ENCODE measurements at places on chromosomes 3 and 15.

DNA sequence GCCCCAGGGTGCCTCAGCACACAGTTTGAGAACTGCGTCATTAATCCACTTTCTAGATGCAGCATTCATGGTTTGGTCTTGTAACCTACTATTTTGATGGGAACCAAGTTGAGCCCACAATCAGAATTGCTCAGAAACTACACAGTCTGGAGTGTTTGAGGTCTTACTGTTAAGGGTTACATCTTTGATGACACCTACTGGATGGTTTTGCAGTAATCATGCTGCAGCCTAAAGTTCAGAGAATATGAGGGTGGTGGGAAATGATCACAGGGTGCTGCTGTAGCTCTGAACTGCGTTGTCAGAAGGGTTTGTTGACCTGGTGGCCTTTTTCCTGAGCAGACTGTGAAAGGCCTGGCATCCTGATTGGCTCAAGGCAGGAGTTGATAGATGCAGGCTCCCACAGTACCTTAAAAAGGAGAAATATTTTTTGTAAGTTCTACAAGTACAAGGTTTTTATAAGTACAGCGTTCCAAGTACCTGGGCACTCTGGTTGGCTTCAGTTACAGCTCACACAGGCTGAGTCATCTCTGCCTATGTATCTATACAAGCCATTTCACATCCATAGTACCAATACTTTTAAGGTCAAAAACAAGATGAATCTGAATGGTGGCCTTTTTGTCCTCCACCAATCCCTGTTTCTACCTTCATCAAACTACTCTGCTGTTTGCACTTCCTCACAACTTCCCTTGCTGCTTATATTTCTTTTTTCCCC, 60.5 kb upstream of the ACKR4 start:
- DNase-seq, result no peak

GRCh38 chr3:116553355-116553754, 108.1 kb upstream of the LSAMP start:
- no peak for DNase-seq

DNA sequence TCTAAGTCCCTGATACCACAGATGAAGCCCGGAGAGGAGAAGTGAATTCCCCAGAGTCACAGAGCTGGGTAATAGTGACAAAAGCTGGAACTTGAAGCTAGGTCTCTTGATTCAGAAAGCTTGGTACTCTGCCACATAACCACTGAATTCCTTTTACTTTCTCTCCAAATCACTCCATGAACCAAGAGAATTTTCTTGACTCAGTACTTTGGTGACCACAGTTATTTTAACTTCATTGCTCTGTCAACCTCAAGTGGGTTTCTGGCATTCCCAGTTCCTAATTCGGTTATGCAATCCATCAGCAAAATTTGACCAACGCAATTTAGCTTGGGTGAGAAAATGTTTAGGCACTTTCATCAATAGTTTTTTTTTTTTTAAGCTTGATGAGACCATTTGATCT, 61.0 kb upstream of the PPARG start:
- DNase-seq, result no peak

DNA sequence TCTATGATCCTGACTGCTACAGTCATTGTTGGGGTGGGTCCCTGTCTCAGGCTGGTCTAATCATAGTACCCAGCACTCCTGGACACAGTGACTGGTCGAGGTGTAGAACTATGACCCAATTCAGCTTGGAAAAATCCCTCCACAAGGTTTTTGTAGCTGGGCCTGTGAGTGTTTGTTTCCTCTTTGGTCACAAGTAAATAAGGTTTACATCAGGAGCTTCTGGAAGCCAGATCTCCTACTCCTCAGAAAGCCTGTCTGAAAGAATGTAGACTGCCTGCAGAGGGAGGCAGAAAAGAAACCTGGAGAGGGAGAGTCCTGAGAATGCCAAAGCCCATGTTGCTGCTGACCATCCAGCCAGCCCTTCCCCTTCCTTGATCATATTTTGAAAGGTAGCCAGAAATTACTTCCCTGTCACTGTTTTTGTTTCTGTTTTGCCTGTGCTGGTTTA, 123.2 kb downstream of the RAP2B start:
- no peak for DNase-seq

- no peak for DNase-seq
Observed at GRCh38 chr3:158864492-158864891, 62.6 kb downstream of the MFSD1 start.

DNA sequence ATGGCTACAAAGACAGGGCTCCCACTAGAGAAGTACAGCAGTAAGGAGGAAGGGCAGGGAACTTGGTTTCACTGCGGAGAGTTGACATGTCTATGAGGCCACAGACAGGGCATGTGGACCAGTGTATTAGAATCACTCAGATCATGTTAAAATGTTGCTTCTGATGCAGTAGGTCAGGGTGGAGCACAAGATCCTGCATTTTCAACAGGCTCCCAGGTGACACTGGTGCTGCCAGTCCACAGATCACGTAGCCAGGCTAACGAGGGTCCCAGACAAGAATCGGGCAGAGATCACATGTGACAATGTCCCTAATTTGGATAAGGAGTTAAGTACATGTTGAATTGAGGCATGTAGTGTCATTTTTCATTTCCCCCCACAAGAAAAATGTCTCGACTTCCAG, 73.6 kb downstream of the SPSB4 start:
- no peak for DNase-seq

DNA sequence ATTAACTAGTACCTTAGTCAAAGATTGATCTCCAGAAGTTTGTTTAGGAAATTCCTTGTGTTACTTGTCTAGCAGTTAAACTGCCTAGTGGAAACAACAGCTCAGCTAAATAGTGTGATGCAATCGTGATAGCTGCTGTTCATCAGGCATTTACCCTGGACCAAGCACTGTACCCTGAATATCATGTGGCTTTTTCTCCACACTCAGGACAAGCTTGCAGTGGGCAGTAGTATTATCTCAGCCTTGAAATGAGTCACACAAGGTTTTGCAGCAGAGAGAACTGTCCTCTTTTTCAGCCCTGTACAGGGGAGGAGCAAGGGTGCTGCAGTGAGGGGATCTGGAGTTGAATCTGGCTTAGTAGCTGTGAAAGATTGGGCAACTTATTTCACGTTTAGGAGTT, 208.4 kb downstream of the TP63 start:
- no peak for DNase-seq

DNA sequence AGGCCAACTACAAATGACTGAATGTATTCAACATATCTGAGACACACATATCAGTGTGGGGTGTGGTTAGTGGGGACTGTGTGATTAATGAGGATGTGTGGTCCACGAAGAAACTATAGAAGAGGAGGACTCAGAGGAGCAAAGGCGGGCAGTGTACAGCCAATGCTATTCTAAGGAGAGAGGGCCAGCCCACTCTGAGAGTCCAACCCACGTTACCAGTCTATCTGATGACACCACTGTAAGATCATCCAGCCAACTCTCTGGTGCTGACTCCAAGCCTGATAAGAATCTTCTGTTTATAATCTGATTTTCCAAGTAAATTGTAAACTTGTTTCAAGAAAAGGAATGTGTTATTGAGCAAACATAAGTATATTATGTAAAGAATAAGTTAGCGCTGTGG, 47.2 kb downstream of the MCF2L2 start:
- no peak for DNase-seq

GRCh38 chr3:11288786-11289637, 16.8 kb downstream of the ATG7 start:
- DNase-seq, result no peak

DNA sequence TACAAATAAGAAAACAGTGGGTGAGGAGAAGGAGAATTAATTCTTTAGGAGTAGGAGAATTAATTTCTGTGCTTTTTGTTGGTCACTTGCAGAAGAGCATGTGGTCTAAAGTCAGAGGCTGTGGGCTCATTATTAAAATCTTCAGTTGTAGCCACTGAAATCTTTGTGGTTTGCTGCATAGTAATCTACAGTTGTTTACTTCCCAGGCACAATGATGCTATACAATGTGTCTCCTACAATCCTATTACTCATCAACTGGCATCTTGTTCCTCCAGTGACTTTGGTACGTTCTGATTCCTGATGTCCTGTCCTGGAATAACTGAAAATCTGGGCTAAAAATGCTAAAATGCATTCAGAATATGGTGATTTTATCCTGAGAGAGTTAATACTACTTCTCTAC, 21.0 kb downstream of the IFT122 start:
- no peak for DNase-seq

DNA sequence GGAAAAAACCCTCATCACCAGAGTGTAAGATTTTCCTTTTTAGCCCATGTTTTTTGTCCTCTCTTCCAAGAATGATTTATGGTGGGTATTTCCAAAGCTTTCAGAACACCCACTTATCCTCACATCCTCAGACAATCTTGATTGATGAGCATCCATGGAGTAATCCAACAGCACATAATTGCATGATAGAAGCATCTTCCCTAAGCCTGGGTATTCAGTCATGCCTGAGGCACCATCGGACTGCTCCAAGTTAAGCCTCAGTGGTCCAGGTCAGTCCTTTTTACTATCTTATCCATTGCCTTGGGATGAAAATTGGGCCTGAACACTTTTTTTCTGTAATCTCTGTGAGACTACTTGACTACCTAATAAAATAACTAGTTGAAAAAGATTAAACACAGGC, 676.0 kb upstream of the SEMA6D start:
- no peak for DNase-seq

GRCh38 chr3:25556447-25556846, 108.3 kb downstream of the TOP2B start:
- DNase-seq, result no peak

DNA sequence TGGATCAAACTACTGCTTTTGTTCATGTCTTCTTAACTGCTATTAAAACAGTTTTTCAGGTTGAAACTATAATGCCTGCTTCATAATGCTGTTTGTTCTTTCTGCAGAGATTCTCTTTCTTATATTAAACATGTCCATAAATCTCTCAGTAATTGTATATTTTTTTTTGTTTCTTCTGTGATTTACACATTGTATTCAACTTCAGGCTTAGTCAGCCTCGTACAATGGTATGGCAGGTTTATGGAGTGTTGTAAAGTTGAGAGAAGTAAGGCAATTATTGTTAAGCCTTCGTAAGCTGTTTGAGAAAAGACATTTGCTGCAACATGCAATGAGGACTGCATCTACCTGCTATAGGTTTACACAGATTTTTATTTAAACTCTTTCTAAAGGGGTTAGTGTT, 977.1 kb downstream of the DIPK2A start:
- DNase-seq, result no peak

DNA sequence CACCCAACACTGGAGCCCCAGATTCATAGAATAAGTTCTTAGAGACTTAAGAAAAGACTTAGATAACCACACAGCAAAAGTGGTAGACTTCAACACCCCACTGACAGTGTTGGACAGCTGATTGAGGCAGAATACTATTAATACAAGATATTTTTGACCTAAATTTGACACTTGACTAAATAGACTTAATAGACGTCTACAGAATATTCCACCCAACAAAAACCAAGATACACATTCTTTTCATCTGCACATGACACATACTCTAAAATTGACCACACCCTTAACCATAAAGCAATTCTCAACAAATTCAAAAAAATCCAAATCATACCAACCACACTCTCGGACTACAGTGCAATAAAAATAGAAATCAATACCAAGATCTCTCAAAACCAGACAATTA, 179.8 kb upstream of the TPM1 start:
- DNase-seq, result no peak

DNA sequence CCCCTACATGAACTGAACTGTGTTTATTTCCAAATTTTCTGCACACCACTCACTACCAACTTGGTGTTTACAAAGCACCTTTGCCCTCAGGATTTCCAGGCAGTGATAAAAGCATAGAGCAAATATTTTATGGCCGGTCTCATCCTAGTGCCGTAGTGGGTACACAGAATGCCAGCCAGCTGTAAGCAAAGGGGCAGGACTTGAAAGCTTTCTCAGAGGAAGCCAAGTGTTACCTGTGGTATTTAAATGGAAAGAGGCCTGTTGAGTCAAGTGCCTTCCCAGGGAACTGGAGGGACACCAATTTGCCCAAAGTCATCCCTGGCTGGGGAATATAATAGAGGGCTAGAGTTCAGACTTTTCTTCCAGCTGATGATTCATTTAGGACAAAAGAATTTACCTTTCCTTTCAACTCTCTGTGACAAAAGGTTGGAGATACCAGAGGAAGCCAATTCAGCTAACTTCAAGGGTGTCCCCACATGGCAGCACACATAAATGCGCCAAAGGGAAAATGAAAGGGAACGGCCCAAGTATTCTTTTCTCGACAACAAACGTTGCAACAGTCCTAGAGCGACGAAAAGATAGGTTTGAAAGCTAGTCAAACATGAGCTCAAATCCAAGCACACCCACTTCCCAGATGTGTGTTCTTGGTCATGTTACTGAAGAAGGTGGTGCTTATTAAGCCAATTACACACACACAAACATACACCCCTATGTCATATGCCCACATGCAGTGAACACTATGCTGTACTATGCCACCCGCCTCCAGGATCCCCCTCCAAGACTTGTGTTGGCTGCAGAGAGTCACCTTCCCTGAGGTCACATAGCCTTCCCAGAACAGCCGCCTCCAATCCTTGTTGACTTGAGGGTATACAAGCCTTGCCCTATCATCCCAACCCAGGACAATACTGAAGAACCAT, 27.7 kb downstream of the MAGI1 start:
- no peak for DNase-seq

DNA sequence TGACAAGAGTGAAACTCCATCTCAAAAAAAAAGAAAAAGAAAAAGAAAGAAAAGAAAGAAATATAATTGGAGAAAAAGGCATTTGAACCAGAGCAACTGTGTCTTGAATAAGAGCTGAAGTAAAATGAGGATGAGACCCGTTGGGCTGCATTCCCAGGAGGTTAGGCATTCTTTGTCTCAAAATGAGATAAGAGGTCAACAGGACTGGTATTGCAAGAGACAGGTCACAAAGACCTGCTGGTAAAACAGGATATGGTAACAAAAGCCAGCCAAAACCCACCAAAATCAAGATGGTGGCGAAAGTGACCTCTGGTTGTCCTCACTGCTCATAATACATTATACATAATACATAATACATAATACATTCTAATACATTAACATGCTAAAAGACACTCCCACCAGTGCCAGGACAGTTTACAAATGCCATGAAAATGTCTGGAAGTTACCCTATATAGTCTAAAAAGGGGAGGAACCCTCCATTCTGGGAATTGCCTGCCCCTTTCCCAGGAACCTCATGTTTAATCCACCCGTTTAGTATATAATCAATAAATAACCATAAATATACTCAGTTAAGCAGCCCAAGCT, 8.6 kb upstream of the TIPIN start:
- DNase-seq, result no peak

GRCh38 chr15:62791694-62792093, 250.9 kb upstream of the TPM1 start:
- DNase-seq, result no peak

GRCh38 chr3:126274735-126275619, 82.2 kb downstream of the KLF15 start:
- no peak for DNase-seq

GRCh38 chr3:146953511-146953981, 348.4 kb upstream of the PLSCR5 start:
- DNase-seq, result no peak

DNA sequence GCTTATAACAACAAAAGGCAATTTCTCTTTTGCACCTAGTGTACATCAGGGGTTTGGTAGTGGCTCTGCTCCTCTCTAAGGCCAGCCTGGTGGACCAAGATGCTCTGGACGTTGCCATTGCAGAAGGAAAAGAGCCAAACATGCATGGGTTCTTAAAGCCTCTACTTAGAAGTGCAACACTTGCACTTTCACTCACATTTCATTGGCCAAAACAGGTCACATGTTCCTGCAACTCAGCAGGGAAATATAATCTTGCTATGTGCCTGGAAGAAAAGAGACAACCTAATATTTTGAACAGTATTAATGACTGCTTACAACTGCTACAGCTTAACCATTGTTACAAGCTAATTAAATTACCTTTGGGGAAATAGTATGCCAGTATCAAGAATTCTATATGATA, 182.9 kb downstream of the IL5RA start:
- DNase-seq, result no peak
